Caki2 (cell line): ENCODE measurements at places on chromosomes 12 and 14. TPM values are rescaled to one million over a fixed set of nuclear protein-coding genes. Genes with fewer than 3 reads are reported as not detected.

Gene SLC4A8
- total RNA-seq: 8.0 and 16.3 TPM in 2 replicates

Gene INSM2
- total RNA-seq: not detected in 2 replicates

Gene GALNT6
- not detected in 2 replicates for total RNA-seq

Gene B4GALNT3
- 1.9 and 8.1 TPM in 2 replicates for total RNA-seq

Gene NUP107
- 93.5 and 111 TPM in 2 replicates for total RNA-seq

Gene FGF6
- not detected in 2 replicates for total RNA-seq

Gene LIMA1
- 22.0 and 25.7 TPM in 2 replicates for total RNA-seq

Gene CAPZA3
- not detected in 2 replicates for total RNA-seq

Gene CPNE6
- 0.07 TPM in 1 of 2 replicates, not detected in the other for total RNA-seq

Gene TRPV4
- total RNA-seq: not detected in 2 replicates

Gene TAS2R10
- total RNA-seq: not detected in 2 replicates

- no peak for DNase-seq
Observed at GRCh38 chr12:44217146-44217883, 381.4 kb downstream of the TMEM117 start.

DNA sequence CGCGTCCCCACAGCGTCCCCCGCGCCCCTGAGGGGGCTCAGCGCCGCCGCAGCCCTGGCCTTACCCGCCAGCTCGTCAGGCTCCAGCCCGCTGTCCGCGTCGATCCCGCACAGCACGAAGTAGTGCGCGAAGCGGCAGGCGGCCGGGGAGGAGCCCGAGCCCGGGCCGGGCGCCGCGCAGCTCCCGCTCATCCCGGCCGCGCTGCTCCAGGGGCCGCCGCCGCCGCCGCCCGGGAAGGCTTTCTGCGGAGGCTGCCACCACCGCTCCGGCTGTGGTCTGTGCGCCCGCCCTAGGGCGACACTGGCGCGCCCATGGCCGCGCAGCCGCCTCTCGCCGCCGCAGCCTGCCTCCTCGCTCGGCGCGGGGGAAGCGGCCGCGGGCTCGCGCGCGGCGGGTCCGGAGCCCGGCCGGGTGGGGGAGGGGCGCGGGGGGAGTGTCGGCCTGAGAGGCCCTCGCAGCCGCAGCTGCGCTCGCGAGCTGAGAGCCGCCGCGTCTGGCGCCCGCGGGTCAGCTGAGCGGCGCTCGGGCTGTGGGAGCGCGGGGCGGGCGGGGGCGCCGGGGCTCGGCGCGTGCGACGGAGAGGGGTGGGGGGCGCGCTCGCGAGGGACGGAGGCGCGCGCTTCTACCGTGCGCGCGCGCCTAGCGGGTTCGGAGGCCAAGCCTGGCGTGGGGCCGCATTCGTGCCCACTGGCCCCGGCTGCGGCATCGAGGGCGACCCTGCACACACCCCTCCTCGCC, at the start of gene DENND5B:
TSS of gene DENND5B (minus strand) at position 495 of the 738 bp plus-strand sequence. CDS start at position 191, 304 bp downstream.
- DNase-seq: peak; percentile 51

DNA sequence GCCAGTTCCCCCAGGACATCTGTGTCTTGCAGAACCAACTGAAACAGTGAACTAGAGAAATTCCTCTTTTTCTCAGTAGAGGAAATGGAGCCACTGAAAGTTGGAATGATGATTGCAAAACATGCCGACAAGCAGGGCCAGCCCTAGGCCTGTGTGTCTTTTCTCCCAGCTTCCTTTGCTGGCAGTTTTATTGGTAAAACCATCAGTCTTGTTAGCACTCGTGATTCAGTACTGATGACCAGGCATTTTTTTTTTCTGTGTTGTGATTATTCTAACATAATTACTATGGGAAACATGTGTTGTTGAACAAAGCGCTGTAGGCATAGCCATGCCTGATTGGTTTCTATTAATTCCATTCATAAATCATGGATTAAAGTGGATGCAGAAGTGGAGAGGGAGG, 620.7 kb downstream of the AACS start:
- no peak for DNase-seq

DNA sequence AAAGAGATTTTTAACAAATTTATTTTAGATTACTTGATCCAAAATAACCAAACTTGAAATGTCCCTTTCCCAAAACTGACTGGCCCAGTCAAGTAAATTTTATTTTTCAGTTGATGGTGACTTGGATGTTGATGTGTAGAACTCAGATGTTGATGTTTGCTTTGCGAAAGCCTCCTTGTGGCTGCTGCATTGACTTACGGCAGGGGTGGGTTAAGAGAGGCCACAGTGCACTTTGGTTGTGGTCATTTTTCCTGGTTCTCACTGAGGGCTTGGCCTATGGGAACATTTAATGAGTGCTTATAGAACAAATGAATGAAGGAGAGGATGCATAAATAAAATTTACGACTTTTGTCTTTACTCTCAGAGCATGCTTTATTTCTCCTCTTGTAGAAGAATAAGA, 52.6 kb downstream of the SLCO1B3 start:
- no peak for DNase-seq

DNA sequence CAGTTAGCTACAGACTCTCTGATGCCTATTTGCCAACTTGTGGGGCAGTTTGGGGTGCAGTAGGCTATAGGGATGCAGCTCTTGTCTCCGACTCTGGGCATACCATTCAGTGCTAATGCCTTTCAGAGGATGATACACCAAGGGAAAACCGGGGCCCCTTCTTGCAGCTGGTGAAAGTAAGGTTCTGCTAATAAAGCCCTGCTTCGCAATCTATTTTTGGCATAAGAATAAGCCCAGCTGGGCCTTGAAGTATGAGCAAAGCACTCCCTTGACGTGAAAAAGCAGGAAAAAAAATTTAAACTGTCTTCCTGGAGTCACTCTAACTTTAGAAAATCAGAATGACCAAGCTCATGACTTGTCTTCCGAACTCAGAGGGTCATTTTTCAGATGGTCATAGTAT, 124.1 kb upstream of the RBM19 start:
- no peak for DNase-seq

DNA sequence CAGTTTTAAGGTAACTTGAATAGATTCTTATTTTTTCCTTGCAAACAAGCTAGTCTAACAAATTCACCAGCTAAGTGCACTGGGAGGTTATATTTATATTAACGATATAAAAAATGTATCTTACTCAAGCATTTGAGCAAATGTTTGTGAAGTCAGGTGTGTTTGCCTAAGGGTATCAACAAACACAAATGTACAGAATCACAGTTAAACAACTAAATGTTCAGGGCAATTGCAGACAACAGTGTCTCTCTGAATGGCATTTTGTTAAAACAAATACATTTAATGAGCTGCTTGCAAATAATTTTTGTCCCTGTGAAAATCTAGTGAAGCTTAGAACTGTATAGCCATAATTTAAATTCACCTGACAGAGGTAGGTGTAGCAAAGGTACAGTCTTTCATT, 28.2 kb upstream of the FLRT2 start:
- no peak for DNase-seq

DNA sequence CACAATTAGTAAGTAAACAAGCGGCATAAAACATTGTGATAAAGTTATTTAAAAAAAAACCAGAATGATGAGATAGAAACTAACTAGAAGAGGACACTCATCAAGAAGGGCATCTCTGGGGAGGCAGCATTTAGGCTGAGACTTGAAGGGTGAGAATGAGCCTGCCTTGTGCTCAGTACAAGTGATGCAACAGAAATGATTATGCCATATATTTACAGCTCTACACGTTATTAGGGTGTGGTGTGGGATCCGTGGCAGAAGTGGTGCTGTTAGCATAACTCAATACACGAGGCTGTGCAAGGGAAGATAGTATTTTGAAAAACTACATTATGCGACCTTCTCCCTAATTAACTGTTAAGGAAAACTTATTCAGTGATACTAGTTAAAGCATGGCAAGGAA, 178.5 kb upstream of the ATF7IP start:
- DNase-seq: no peak

DNA sequence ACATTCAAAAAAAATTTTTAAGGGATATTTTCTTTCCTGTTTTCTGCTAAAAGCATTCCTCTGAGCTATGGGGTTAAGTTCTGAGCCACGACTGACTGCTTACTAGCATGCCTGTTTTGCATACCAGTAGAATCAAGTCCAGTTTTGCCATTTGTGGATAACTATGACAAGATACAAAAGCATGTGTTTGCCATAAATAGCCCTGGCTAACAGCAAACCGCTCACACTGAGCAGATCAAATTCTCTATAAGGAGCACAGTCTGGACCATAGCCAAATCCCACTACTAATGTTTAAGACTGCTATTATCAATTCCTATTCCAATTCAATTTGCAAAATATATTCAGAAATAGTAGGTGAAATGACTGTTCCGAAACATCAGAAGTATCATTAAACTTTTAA, 3.2 kb downstream of the CFL2 start:
- no peak for DNase-seq

DNA sequence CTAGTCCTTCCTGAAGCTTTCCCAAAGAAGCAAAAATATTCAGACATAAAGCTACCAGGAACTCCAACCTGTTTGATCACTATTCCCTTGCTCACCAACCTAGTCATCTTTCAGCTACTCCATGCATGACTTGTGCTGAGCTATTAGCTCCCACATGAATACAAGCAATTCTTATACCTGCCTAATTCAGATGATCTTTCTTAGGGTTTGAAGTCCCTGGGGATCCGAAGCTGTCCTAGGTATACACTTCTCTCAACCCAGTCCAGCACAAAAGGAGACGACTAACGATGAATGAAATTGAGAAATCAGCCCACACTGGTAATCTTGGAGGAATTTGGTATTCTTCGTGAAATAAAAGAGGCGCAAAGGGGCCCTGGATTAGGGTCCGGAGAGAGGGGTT, 631 bp upstream of the PTGR2 start:
- peak; percentile 55 for DNase-seq

DNA sequence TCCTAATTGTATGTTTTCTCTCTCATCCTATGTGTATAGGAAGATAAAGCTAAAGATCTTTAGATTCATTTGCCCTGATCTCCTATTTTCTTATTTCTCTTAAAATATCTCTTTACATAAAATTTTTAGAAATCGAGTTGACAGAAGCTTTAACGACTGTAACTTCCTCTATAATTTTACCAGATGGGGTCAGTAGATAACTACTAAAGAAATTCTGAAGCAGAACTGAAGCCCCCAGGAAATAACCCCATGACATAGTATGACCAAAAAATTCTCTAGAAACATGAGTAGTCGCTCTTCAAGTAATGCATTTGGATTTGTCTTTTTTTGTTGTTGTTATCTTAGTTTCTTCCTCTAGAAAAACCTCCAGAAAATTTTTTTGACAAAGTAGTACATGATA, 288.0 kb downstream of the ERC1 start:
- no peak for DNase-seq

DNA sequence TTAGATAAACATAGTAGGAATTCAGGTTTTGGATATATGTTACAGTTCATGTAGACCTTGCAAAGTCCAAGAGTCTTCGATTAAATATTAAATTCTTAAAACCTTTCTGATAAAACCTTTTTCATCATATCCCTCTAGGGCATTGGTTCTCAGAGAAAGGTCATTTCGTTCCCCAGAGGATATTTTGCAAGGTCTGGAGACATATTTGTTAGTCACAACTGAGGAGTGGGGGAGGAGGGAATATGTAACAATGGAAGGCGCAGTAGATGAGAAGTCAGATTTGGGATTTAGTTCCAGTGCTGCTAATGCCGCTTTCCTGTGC, 5.3 kb downstream of the TMEM253 start:
- no peak for DNase-seq

GRCh38 chr12:16972923-16973770, 367.2 kb upstream of the LMO3 start:
- DNase-seq: no peak

DNA sequence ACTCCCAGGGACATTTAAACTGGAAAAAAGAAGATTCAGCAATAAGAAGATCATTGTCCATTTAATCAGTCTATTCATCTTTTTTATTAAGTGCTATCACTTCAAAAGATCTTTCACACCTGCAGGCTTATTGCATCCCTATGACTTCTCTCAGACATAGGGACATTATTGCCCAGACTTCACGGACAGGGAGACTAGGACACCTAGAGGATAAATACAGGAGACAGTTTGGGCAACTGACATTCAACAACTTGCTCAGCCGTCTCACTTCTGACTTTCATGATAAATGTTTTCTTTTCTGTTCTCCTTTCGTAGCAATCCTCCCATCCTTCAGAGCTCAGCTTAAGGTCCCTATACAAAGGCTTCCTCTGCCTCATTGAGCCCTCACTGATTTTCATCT, 84.3 kb downstream of the TMEM30B start:
- no peak for DNase-seq

DNA sequence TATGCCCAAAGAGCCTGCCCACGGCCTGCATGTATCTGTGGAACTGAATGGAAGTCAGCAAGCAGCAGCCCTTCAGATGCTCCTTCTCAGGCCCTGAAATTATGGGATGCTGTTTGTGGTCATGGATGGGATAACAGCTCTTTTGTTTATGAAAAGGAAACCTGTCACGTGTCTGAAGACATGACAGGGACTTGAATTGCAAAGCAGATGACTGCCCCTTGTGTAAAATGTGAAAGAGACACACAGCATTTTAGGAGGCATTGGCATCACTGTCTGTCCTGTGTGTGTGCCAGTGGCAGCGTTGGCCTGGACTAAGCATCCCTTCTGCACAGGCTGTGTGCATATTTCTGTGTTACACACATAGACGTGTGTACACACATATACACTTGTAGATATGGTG, 192.1 kb downstream of the VRK1 start:
- DNase-seq: no peak

- DNase-seq: no peak
Observed at GRCh38 chr14:61649283-61649682, 46.0 kb upstream of the HIF1A start.

GRCh38 chr12:24505366-24506015, 443.4 kb downstream of the BCAT1 start:
- no peak for DNase-seq

GRCh38 chr14:80521456-80521855, 310.2 kb upstream of the DIO2 start:
- DNase-seq: no peak

- DNase-seq: no peak
Observed at GRCh38 chr12:32897687-32898573, 1.4 kb upstream of the PKP2 start.

DNA sequence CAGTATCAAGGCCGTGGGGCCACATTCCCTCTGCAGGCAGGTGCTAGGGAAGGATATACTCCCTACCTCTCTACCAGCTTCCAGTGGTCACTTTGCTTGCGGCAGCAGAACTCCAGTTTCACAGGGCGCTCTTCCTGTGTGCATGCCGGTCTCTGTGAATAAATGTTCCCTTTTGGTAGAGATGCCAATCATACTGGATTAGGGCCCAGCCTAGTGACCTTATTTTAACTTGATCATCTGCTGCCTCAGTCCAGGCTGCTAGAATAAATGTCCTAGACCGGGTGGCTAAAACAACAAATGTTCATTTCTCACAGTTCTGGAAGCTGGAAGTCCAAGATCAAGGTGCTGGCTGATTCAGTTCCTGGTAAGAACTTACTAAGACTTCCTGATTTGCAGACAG, 198.8 kb upstream of the TMEM132C start:
- no peak for DNase-seq
